NCI-H524 treated with DMSO at 0.1 percent for 48 hours (cell line): ENCODE measurements at places on chromosomes 5 and 9.
A peak's percentile ranks its signal among the peaks of the same experiment; 100 is the strongest.

DNA sequence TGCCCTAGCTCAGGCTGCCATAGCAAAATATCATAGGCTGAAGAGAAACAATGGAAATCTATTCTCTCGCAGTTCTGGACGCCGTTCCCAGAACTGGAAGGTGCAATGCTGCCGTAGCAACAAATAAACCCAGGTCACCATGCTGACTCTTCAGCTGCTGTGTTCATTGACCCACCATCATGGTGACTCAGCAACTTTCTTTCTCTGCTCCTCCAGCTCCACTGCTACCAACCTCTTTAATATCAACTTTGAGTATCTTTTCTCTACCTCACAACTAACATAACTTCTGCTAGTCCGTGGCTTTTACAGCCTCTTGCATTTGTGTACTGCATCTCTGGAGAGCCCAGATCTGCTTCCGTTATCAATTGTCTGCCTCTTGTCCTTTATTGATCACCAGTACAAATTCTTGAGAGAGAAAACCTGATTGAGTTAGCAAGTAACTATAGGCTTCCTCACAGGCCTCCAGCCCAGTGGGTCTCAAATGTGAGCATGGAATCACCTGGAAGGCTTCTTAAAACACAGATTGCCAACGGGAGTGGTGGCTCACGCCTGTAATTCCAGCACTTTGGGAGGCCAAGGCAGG is 47.3 kb upstream of the SLC30A5 start:
- DNase-seq, result no peak

DNA sequence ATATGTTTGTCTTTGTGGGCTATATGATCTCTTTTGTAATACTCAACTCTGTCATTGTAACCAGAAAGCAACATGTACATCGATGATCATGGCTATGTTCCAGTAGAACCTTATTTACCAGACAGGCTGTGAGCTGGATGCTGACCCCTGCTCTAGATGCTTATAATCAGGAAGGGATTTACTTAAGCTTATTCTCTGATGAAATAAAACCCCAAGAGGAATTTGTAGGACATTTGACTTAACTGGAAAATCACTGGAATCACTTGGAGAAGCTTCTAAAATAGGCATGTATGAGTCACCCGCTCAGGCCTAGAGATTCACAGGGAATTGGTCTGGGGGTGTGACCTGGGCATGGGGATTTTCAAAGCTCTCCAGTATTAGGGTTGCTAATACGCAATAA is 285.8 kb upstream of the ZNF608 start:
- no peak for DNase-seq

DNA sequence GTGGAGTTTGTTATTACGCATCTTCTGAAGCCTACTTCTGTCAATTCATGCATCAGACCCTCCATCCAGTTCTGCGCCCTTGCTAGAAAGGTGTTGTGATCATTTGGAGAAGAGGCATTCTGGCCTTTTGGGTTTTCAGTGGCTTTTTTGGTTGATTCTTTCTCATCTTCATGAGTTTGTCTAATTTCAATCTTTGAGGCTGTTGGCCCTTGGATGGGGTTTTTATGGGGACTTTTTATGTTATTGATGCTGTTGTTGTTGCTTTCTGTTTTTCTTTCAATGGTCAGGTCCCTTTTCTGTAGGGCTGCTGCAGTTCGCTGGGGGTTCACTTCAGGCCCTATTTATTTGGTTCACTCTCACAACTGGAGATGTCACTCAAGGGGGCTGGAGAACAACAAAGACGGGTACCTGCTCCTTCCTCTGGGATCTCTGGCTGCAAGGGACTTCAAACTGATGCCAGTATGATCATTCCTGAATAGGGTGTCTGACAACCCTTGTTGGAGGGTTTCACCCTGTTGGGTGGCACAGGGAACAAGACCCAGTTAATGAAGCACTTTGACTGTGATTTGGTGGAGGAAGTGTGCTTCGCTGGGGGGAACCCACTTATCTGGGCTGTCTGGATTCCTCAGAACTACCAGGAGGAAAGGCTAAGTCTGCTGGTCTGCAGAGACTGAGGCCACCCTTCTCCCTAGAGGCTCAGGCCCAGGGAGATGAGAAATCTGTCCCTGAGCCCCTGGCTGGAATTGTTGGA is 226.7 kb upstream of the PTGER4 start:
- DNase-seq, result no peak

- DNase-seq, result no peak
Measured at GRCh38 chr5:50672663-50673062, 6.2 kb downstream of the PARP8 start.

DNA sequence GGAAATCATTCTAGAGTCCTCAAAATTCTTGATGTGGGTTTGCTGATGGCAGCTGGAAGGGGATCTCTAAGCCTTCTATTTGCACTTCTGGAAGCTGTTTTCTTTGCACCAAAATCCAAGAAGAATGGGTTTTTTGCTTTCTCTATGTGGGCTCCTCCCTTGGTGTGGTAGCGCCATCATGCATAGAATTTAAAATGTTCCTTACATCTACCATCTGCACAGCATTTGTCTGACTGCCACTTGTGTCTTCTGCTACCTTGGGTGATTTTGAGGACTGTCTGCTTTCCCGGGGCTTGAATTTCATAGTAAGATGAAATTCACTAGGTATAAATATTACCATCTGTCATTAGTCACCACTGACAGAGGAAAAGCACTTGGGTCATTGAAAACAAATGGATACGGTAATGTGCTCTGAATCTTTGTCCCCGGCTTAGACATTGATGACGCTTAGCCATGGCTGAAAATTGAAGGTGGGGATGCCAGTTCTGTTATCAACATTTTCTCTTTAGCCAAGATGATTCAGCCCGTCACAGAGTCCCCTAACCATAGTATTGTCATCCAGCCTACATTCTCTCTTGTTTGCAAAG is 30.0 kb downstream of the SNX30 start:
- DNase-seq, result peak; percentile 90

GRCh38 chr9:85610074-85610860 is 131.5 kb downstream of the AGTPBP1 start:
- peak; percentile 1 for DNase-seq

DNA sequence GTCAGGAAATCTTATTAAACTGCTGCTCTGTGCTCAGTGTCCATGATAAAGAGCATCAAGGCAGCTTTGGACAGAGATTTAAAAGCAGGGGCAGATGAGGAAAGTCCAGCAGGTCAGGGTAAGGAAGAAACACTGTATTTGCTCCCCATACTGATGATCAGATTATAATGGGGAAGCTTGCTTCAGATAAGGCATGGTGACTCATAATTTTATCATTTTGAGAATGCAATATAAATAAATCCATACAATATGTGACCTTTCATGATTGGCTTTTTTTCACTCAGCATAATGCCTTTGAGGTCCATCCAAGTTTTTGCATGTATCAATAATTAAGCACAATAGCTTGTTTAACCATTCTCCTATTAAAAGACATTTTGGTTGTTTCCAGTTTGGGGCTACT is 48.1 kb upstream of the LHFPL2 start:
- no peak for DNase-seq

- DNase-seq, result no peak
Measured at GRCh38 chr5:155897761-155898160, 429.2 kb upstream of the SGCD start.

GRCh38 chr5:146290318-146290717 is 48.3 kb upstream of the POU4F3 start:
- no peak for DNase-seq

GRCh38 chr9:99071313-99072039 is 33.4 kb upstream of the TGFBR1 start:
- DNase-seq, result no peak

DNA sequence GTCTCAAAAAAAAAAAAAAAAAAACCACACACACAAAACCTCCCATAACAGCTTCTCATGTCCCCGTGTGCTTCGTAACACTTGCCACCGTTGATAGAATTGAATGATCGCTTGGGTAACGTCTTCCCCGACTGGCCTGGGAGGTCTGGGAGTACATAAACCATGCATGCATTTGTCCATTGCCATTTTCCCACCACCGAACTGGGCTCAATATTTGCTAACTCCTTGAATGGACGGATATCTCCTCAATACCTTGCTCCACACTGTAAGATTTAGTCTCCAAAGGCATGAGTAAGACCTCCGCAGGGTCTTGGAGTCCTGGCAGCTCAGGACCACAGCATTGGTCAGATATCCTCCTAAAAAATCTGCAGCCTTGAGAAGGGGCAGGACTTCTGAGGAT is 3.2 kb upstream of the P4HA2 start:
- DNase-seq, result no peak

- no peak for DNase-seq
Measured at GRCh38 chr5:173320259-173320658, 8.0 kb downstream of the STC2 start.

DNA sequence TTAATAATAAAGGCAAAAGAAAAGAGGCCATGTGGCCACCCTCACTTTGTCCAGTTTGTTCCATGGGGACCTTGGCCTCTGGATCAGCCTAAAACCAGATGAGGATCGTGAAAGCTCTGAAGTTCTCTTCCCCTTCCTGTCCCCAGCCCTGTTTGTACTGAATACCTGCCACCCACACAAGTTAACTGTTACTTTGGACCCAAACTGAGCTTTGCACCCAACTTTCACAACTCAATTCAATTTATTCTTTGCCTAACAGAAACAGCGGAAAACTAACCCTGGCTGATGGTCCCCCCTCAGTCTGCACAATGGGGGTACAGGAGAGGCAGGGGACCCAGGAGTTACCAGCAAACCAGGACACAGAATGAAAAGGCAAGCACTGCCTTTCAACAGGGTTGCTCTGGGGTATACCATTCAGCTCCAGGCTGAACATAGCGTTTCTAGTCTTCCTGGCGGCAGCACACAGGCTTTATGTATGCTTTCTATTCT is 28.2 kb downstream of the ABCA1 start:
- no peak for DNase-seq

- no peak for DNase-seq
Measured at GRCh38 chr5:124606093-124606492, 140.3 kb downstream of the ZNF608 start.

DNA sequence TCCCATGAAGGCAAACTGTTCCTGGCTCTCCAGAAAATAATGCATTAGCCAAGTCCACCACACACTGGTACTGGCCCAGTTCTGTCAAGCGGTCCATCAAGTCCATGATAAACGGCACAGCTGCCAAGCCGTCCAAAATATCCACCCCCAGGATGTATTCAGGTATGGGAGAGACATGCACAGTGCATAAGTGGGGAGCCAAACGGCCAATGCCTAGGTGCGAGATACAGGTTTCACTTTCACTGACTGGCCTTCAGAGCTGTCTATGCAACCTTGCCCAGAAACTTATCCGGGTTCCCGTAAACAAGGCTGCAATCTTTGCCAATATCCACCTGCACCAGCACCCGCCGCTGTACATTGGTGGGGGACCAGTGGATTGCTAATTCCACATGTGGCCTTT is 795.8 kb downstream of the EFNA5 start:
- no peak for DNase-seq

DNA sequence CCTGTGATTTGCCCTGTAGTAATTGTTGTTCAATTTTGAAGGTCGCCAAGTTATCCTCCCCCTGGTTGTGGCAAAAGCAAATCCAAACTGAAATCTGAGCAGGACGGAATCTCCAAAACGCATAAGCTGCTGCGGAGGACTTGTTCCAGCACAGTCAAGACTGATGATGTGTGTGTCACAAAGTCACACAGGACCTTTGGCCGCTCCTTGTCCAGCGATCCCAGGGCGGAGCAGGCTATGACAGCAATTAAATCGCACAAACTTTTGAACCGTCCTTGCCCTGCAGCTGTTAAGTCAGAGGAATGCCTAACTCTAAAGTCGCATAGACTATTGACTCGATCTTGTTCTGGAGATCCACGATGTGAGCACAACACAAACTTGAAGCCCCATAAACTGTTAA is 128.4 kb downstream of the PARP8 start:
- DNase-seq, result no peak

DNA sequence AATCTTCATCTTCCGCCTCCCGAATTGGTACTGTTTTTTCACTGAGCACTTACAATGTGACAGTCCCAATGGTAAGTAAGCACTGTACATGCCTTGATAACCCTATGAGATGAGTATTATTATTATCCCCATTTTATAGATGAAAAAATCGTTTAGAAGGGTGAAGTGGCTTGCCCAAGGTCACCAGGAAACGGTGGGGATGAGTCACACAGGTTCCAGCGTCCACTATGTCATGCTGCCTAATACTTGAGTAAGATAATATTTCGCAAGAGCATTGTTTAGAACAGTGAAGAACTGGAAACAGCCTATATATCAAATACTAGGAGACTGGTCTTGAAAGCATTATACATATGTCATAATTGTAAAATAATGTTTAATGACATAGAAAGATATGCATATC is 12.9 kb downstream of the HAND1 start:
- no peak for DNase-seq

DNA sequence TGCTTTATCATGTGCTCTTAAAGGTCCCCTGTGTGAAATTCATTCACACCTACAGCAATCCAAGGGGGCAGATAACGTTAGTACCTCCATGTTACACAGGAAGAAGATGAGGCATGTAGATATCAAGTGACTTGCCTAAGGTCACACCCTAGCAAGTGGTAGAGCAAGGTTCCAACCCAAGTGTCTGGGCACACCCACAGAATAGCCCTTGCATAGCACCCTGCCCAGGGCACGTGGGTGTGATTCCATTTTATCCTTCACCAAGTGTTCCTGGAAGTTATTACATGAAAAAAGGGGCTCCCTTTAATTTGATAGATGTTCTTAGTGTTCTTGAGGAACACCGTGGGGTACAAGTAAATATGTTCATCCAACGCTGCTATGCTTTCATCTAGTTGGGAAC is 4.9 kb downstream of the TMEM171 start:
- no peak for DNase-seq

- no peak for DNase-seq
Measured at GRCh38 chr9:128375865-128376264, 4.7 kb downstream of the URM1 start.

DNA sequence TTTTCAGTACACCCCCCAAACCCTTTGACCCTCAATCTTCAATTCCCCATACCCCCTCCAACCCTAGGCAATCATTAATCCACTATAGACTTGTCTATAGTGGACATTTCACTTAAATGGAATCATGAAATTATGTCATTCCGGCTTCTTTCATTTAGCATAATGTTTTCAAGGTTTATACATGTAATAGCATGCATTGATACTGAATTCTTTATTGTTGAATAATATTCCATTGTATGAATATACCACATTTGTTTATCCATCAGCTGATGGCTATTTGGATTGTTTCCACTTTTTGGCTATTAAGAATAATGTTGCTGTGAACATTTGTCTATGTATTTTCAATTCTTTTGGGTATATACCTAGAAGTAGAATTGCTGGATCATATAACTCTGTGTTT is 238.8 kb downstream of the PDE4D start:
- no peak for DNase-seq

GRCh38 chr9:87010626-87011025 is 63.3 kb upstream of the GAS1 start:
- no peak for DNase-seq

GRCh38 chr9:84381508-84381907 is 41.0 kb upstream of the SLC28A3 start:
- no peak for DNase-seq

DNA sequence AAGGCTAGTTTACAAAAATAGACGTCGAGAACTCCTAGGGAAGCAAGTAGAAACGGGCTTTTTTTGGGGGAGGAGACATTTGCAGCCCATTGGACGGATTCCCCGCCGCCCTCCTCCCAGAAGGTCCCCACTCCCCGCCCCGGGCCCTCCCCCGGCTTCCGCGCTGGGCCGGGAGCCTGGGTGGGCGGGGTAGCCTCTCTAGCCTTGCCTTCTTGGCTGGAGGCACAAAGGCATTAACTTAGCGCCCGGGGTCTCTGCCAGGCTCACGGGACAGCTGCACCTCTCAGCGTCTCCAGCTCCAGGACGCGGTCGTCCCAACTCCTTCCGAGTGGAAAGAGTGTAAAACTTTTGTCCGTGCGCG is at the start of gene DMRTA1:
Gene DMRTA1, plus strand, starts transcription at position 236 of the 361 bp plus-strand sequence. CDS start 242 bp downstream, outside the sequence.
- DNase-seq, result peak; percentile 34
